Activated T-cell treated with anti-CD3 and anti-CD28 coated beads, Interleukin-2, amount 50 U/mL, for 1 hour (primary cell): ENCODE measurements at places on chromosomes 11 and 22.

DNA sequence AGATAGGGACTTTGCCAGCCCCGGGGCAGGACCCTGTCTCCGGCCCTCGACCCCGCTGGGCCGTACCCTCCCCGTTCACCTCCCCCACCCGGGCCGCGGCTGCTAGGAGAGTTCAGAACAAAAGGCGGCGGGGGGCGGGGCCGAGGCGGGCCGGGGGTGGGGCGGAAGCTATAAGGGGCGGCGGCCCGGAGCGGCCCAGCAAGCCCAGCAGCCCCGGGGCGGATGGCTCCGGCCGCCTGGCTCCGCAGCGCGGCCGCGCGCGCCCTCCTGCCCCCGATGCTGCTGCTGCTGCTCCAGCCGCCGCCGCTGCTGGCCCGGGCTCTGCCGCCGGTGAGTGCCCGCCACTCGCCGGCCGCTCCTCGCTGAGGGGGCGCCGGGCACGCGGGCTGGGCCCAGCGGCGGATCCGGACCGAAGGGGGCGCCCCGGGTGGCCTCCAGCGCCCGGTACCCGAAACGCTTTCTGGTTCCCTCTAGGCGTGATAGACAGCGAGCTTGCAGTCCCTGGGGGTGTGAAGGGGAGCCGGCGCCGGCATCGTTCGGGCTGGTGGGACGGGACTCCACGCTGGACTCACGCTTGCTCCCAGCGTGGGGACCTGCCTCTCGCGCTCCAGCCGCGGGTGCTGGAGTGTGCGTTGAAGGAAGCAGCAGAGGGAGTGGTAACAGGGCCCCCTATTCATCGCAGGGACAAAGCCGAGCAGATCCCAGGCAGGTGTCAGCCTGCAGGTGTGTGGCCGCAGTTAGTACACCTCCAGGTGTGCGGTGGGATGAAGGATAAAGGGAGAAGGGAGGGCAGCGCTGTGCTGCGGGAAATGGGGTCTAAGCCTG, at the start of gene MMP11:
Gene MMP11 (plus strand): TSS at position 201 of the 825 bp plus-strand sequence. CDS start 22 bp downstream, at position 223.
- peak; percentile 65 for DNase-seq

- DNase-seq, result no peak
Observed at GRCh38 chr11:128330203-128330602, 257.2 kb downstream of the ETS1 start.

DNA sequence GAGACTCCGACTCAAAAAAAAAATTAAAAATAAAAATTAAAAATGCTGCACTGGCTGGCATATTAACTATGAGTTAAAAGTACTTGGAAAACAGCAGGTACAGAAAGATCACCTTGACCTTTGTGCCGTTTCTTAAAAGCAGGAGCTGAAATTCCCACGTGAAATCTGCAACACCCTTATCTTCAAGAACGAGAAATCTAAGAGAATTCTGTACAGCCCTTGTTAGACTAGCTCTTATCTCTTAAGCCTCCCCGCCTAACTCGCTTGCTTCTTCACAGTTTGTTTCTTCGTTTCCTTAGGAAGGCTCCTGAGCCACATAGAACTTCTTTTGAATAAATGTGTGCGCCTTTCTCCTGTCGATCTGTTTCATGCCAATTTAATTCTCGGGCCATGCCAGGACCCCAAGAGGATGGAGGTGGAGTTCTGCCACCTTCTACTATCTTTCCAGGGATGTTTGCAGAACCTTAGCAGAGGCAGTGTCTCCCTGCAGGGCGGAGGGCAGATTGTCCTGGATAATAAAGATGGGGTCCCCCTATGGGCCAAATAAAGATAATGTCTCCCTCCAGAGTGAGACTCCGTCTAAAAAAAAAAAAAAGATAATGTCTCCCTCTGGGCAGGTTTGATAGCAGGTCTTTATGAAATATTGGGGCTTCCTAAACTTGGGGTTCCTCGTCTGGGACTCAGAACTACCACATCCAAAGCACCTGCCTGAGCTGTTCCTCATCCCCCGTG, 27.4 kb upstream of the SYT8 start:
- no peak for DNase-seq

DNA sequence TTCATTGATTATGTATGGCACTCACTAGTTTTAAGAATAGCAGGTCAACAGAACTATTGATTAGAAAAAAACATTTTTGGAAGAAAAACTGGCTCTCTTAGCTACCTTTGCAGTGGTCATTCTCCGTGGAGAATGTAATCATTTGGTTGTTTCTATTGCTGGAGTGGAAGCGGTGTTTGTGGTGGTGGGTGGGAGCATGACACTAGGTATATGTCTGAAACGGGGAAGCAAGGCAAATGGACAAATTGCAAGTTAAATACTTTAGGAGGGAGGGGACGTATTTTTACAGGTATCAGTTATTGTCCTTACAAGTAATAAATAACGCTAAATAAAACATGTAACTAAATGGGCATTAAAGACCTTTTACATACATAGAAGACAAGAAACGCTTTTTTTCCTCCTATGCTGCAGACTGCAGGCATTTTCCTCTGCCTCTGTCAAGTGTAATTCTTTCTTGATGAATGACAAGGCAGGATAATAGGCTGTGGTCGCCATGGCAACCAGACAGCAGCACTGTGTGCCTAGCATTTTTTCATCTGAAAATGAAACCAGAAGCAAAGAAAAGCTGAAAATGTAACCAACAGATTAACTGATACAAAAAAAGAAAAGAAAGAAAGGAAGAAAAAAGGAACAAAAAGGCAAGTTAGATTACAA, 46.2 kb downstream of the BLID start:
- DNase-seq, result no peak

GRCh38 chr11:3783611-3784010, 13.7 kb downstream of the NUP98 start:
- no peak for DNase-seq

GRCh38 chr11:45930951-45931570, 8.6 kb downstream of the LARGE2 start:
- DNase-seq, result no peak

DNA sequence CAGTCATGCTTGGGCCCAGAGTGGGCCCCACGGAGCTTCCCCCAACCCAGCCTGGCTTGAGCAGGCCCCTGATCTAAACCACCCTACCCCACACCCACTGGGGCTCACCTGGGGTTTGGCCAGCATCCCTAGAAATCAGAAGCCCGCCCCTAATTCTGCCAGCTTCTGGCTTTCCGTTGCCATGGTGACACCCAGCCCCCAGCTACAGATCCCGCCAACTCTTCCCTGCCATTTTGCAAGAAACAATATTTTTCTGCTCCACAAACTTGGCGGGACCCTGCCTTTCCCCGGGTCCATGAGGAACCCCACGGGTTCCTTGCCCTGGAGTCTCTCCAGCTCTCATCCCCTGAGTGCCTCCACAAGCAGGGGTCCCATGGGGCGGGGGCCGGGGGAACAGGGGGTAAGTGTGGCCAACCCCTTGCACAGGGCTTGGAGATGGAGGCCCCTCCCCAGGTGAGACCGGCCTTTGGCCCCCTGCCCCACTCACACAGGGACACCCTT, 90.0 kb downstream of the CDKN1C start:
- DNase-seq, result peak; percentile 14

DNA sequence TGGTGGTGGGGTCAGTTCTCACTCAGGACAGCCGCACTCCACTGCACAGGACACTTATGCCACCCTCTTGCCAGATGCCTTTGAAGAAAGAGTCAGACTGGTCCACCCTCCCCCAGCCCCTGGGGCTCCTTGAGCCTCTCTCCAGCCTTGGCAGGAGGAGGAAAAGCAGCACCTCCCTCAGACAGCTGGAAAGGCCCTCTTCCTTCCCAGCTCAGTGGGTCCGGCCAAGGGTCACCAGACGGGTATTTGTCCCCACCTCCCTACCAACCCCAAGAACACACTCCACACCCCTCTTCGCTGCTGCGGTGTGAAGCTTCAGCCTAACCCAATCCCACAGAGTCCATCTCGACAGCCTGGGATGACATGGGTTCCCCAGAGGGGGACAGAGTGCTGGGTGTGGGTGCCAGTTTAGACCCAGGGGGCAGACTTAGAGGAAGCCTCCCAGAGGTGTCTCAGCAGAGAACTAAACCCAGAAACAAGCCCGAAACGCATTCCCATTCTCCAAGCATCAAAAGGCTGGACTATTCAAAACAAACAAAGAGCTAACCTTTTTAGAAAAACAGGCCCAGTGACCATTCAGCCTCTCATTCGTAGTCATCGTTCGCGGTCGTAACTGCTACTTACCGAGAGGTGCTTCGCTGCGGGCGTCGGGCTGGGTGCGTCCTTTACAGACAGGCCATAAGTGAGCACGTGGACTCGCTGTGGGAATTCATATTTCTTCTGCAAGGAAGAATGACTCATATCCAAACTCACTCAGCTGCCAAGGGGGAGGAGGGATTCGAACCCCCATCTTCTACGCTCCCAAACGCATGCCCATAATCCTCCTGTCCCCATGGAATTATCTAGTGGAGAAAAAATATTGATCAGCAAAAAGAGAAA, 57.5 kb upstream of the ANO1 start:
- DNase-seq, result no peak

- no peak for DNase-seq
Observed at GRCh38 chr11:115924744-115925567, 420.7 kb upstream of the CADM1 start.

- no peak for DNase-seq
Observed at GRCh38 chr11:121214861-121215260, 77.7 kb upstream of the SC5D start.

GRCh38 chr11:44559207-44559939, 6.1 kb upstream of the CD82 start:
- no peak for DNase-seq
